ENCODE measurements at places on chromosomes 1 and 21.

GRCh38 chr1:16191916-16192546 lies 20.4 kb downstream of the ARHGEF19 start:
- DNase-seq: no peak

GRCh38 chr1:234942012-234942332 lies 186.7 kb downstream of the TOMM20 start:
- no peak for DNase-seq

- no peak for DNase-seq
Observed at GRCh38 chr1:10773376-10773775, 23.1 kb downstream of the CASZ1 start.

DNA sequence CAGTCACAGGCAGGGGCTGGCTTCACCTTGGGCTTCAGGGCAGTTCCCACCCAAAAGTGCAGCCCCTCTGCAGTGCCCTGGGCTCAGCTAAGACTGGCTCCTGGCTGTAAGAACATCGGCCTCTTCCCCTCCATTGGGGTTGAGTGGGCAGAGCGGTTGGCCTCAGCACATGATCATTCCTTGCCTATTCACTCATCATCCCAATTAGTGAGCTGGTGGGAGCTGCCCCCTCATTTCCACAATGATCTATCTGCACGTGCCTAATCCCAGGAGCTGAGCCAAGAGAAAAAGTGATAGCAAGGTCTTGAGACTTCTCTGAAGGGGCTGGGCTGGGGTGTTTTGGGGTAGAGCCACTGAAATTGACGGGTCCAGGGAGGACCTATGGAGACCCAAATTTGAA lies 133.6 kb downstream of the SYF2 start:
- no peak for DNase-seq

DNA sequence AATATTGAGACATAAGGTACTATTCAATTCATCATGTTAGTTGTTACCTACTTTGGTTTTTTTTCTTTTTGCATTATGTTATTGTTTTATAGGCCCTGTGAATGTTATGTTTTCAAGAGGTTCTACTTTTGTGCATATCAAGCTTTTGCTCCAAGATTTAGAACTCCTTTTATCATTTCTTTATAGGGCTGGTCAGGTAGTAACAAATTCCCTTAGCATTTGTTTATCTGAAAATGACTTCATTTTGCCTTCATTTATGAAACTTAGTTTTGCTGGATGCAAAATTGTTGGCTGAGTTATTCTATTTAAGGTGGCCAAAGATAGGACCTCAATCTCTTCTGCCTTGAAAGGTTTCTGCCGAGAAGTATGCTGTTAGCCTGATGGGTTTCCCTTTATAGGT lies 21.3 kb upstream of the MAB21L3 start:
- DNase-seq: no peak

GRCh38 chr1:173224280-173224892 lies 17.3 kb upstream of the TNFSF4 start:
- no peak for DNase-seq

GRCh38 chr1:27377760-27378495 lies 3.3 kb upstream of the FCN3 start:
- no peak for DNase-seq

DNA sequence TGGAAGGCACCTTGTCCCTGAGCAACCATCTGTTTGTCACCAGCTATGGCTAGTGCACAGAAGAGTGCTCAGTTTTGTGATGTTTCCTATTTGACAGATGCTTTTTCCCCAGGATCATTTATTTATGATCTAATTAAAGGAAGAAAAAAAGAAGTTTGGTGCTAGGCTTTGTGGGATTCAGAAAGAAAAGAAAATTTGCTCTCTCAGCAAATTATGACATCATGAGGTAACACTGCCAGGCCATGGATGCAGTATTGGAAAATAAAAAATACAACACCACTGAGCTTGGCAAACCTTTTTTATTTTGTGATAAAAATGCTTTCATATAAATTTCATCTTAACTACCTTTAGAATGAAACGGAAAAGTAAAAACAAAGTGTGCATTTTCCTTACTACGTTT lies 15.5 kb upstream of the ADAM30 start:
- no peak for DNase-seq

DNA sequence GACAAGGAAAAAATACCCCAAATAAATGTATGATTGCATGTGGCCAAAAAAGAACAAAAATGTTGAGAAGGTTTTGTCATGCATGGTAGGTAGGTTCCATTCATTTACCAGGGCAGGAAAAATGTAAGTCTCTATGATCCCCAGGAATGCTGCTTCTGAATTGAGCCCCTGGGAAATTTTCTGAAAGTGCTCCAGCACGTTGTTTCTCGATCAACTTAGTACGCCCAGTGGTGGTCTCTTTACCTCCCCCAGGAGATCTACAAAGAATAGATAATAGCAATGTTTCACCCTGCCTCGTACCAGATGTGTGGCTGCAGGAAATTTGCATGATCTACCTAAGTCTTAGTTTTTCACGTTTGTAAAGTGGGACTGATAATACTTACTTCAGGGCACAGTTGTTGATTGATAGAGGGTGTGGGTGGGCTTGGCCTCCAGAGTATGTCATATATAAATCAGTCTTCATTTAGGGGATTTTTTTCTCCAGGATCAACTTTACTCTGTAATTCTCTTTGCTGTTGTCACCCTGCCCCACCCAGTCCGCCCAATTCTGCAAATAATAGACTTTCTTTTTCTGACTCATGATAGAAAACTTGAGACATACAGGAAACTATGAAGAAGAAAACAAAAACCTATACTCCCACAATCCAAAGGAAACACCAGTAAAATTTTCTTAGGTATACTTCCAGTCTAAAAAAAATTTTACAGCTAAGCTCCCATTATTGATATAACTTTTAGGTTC lies 462.0 kb upstream of the RUNX1 start:
- DNase-seq: no peak

- DNase-seq: no peak
Observed at GRCh38 chr1:4006676-4007374, 106.8 kb upstream of the C1orf174 start.

DNA sequence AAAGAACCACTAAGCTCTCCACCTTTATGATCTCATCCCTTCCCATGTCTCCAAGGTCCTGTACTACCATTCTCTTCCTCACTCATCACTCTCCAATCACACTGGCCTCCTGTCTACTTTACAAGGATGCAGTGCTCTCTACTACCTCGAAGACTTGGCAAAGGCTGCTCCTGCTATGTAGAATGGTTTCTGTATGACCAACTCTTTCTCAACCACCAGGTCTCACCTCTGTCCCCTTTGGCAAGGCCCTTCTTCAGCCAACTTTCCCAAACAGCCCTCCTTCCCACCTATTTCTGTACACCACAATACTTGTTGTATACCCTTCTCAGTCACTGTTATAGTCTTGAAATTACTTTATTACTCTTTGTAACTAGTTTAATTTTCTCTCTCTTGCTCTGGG lies 41.2 kb downstream of the FYB2 start:
- no peak for DNase-seq

DNA sequence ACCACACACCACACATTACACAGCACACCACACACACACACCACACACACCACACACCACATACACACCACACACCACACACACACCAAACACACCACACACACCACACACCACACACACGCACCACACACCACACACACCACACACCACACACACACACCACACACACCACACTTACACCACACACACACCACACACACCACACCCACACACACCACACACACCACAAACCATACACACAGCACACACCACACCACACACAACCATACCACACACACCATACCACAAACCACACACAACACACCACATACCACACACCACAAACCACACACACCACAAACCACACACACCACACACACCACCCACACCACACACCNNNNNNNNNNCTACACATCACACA lies 40.9 kb upstream of the SIK1 start:
- DNase-seq: no peak

DNA sequence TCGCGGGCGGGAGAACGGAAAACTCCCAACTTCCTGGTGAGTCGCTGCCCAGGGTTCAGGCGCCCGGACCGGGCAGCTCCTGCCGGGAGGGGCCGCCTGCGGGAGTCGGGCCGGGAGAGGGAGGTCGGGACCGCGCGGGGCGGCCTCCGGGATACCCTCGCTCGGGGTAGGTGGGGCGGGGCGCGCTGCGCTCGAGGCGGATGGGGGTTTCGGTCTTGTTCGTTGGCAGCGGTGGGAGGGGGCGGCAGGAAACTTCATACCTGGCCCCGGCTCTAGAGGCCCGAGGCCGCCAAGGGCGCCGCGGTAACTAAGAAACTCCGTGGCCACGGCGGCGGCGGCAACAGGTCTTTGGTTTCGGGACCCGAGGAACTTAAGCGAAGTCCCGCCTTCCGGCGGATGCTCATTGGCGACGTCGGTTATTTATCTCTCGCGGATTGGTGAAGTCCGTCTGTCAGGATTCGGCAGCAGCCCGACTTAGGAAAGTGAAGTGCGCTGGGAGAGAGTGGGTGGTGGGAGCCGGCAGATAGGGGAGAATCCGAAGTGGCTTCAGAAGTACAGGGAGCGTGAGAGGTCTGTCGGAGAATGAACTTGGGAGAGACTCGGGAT lies 546 bp downstream of the NEK7 start:
- DNase-seq: peak; percentile 50

DNA sequence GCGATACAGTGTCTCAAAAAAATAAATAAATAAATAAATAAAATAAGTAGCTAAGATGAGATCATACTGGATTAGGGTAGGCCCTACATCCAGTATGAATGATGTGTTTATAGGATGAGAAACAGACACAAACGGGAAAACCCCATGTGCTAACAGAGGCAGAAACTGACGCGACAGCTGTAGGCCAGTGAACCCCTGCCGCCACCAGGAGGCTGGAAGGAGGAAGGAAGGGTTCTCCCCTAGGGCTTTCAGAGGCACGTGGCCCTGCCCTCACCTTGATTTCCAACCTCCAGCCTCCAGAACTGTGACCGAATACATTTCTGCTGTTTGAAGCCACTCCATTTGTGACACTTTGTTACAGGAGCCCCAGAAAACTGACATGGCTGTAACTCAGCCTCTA lies 38.5 kb downstream of the CHD5 start:
- no peak for DNase-seq

DNA sequence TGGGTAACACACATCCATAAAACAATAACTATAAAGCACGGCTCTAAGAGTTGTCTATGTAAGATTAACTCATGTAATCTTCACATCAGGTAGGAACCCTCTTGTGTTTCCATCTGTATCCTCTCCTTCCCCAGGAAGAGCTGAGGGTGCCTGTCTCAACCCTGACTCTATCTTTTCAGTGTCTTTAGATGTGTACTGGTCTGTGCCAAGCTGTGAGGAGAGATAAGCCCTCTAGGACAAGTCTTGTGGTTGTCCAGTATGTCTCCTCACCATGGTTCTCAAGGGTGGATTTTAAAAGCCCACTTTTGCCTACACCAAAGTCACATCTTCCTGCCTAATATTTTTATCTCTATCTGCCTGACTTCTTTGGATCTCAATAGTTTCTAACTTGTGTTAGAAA lies 300.1 kb downstream of the KCNT2 start:
- DNase-seq: no peak

GRCh38 chr1:202275061-202275770 lies 66.5 kb downstream of the UBE2T start:
- DNase-seq: no peak

DNA sequence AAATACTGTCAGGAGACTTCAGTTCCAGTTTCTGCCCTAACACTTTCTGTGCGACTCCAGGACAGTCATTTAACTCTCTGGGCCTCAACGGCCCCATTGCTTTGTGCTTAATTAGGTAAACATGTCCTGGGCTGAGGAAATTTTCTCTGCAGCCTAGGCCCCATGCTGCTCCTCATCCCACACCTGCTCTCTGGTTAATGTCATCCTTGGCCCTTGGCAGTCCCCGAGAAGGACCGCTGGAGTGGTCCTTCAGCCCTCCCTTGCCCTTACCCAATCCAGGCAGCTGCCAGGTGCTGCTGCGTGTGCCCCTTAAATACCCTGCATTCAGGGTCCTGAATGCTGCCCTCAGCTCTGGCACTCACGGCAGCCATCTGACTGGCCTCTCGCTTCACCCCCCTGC lies 18.7 kb downstream of the UBL4B start:
- DNase-seq: no peak

DNA sequence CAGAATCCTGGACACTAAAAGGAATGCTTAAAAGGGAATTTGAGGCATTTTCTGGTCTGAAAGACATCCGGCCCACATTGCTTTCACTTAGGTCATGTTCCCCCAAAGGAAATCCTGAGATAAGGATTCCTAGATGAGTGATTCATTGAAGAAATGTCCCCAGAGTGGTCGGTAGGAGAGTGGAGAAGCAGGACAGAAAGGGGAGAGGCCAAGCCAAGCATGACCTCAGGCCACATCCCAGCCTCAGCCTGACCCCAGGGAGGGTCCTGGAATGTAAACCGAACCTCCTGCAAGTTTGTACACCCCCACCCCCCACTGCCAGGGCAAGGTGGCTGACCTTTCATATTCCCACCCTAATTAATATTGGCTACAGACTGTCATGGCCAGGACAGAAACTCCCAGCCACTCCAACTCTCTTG lies 16.6 kb downstream of the HIVEP3 start:
- DNase-seq: no peak

GRCh38 chr1:115090540-115090939 lies 1.2 kb upstream of the TSPAN2 start:
- DNase-seq: no peak

DNA sequence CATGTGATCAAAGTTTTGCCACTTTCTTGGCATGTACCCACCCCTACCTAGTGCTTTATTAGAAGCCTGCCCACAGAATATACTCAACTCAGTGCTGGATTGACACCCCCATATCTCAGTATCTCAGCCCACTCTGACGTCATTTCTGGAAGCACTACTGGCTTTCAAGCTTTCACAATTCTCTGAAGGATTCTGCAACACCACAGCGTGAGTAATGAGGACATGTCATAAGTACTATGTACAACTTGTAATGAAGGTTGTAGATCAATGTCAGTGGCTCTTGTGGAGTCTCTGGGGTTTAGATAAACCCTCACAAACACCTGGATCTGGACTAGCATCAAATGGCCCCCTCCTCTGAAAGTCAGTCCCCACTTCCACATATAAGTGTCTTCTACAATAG lies 57.2 kb downstream of the TNFSF4 start:
- DNase-seq: no peak

DNA sequence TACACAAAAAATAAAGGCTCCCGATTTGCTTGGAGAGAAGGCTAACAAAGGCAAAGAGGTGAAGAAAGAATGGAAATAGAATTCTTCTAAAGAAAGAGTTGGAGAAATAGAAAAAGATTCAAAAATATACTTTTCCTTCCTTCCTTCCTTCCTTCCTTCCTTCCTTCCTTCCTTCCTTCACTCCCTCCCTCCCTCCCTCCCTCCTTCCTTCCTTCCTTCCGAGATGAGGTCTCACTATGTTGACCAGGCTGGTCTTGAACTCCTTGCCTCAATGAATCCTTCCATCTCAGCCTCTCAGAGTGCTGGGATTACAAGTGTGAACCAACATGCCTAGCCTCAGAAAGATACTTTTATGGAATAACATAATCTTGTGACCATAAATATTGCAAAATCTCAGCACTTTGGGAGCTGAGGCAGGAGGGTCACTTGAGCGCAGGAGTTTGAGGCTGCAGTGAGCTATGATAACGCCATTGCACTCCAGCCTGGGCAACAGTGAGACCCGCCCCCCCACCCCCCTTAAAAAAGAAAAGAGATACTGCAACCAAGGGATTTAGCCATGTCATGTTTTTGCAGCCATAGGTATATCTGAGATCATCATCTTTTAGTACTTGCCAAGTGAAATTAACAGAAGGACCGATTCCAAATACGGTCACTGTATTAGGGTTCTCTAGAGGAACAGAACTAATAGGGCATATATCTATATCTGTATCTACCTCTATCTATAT lies 1.0 kb upstream of the HJV start:
- DNase-seq: no peak
